ENCODE measurements at places on chromosomes 6 and 20.

- DNase-seq = no peak
Measured at GRCh38 chr6:3159805-3160781, 2.7 kb upstream of the TUBB2A start.

GRCh38 chr6:138563650-138564049 lies 64.4 kb upstream of the NHSL1 start:
- DNase-seq = no peak

GRCh38 chr20:2207770-2208097 lies 88.1 kb upstream of the TGM3 start:
- no peak for DNase-seq

DNA sequence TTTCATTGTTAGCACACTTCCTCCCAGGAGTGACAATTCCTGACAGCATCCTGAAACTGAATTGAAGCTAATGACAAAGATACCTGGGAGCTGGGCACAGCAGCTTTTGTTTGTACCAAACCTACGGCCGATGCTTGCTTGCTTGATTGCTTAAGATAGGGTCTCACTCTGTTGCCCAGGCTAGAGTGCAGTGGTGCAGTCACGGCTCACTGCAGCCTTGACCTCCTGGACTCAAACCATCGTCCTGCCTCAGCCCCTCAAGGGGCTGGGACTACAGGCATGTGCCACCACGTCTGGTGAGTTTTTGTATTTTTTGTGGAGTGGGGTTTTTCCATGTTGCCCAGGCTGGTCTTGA lies 84.7 kb upstream of the SCP2D1 start:
- no peak for DNase-seq

GRCh38 chr20:3857405-3857804 lies 10.8 kb downstream of the MAVS start:
- DNase-seq = no peak

DNA sequence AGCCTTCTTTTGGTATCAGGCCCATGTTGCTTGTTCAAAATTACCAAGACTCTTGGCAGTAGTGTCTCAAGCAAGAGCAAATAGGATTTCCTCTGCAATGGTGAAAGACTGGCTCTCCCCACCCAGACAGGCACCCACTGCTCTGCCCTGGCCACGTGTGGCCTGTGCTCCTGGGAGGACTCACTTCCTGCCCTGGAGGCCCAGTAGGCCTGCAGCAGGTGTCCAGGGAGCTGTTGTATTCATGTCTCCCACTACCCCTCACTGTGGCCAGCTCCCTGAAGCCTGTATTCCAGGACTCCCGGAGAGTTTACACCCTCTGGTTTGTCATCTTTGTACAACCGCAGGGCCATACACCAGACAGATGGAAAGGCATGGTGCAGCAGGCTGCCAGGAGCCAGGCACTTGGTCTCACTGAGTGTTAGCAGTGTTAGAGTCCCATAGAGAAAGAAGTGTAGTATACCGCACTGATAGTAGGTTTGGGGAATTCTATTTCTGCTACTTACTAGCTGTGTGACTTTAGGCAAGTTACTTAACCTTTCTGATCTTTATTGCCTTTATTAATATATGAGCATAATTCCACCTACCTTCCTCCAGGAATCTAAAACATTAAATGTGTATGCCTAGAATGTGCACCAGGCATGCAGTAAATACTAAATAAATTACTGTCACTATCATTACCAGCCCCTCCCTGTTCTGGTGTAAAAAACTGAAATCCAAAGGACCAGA lies 159.7 kb downstream of the TMEM242 start:
- no peak for DNase-seq

GRCh38 chr20:33280000-33280680 lies 2.9 kb upstream of the BPIFB1 start:
- DNase-seq = no peak

- no peak for DNase-seq
Measured at GRCh38 chr6:112383191-112383590, 36.1 kb downstream of the RFPL4B start.

GRCh38 chr6:132400883-132401617 lies at the start of gene MOXD1:
Gene MOXD1 (minus strand): TSS chr6:132401475. CDS start chr6:132401426, 49 bp downstream.
- peak; percentile 90 for DNase-seq

DNA sequence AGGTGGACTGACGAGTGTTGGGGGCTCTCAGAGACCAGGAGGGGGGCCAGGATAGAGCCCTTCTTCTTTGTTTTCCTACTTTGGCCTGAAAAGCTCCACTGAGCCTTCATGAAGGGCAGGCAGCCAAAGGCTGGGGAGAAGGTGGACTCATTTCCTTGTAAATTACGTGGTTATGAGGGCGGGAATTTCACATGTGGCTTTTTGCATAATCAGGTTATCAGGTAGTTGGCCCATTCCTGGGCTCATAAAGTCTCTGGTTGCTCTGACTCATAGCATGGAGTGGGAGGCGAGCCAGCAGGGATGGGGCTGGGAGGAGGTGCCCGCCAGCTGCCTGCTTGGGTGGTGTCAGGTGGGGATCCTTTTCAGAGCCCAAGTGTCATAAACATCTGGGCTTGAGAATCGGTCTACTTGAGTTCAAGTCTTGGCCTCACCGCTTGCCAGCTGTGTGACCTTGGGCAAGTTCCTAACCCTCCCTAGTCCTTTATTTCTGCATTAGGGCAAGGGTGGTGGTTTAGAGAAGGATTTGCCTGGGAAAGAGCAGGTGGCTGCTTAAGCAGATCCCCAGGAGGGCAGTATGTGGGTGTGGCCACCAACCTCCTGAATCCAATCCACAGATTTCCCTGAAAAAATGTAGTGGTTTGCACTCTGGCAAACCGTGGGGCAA lies 26.5 kb upstream of the RNF24 start:
- DNase-seq = peak; percentile 89

GRCh38 chr6:27091661-27092315 lies 155.7 kb upstream of the PRSS16 start:
- peak; percentile 92 for DNase-seq

DNA sequence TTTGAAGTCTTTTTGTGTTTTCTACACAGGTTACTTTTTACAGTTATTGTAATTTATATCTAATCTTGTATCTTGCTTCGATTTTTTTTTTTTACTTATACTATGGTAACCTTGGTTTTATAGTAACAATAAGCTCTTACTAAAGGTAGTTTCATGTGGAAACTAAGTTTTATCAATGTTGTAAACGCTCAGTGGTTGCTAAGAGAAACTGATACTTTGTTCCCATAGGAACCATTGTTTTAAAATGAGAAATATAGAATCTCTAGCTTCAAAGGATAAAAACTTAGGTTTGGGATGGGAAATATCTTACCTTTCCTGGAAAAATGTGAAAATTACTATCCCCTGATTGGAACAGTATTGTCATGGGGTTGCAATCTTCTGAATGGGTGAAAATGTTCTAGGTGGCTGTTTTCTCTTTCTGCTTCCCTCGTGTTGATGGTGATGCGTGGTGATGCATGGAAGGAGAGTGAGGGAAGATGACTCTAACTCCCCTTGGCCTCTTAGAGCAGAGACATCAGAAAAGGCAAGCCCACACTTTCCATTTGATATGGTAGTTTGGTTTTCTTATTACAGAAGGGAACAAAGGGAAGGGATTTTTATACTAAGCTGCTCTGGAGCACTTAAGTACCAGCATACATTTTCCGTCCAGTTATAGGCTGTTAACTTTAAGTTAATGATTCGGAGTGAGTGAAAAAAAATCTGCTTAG lies 23.5 kb upstream of the BACH2 start:
- DNase-seq = no peak

- DNase-seq = no peak
Measured at GRCh38 chr6:106767271-106767670, 137.9 kb downstream of the QRSL1 start.

- peak; percentile 62 for DNase-seq
Measured at GRCh38 chr6:16751251-16751946, 9.9 kb downstream of the ATXN1 start.

- no peak for DNase-seq
Measured at GRCh38 chr20:23453549-23454543, 1.2 kb upstream of the CST11 start.

DNA sequence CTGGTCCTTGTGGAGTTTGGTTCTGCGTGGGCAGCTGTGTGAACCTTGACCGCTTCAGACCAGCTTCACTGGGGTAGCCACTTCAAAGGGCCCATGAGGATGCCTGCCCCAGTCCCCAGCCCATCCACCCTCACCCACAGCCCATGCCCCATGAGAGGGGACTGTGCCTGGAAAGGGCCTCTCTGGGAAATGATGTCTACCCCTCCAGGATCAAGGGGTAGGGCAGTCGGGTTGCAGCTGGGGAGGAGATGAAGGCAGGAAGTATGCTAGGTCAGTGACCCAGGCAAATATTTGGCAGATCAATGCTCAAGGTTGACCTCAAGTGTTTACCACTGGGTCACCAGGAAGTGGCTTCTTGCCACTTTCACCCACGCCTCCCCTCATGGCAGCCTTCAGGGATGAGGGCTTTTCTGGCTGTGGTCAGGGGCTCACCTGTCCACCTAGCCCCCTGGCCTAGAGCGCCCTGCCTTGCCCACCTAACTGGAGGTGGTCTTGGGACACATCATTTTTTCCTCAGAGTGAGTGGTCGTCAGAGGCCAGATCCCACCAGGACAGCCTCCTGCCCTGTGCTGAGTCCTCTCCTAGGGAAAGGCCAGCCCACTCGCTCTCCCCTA lies 109.5 kb downstream of the SNX5 start:
- no peak for DNase-seq

DNA sequence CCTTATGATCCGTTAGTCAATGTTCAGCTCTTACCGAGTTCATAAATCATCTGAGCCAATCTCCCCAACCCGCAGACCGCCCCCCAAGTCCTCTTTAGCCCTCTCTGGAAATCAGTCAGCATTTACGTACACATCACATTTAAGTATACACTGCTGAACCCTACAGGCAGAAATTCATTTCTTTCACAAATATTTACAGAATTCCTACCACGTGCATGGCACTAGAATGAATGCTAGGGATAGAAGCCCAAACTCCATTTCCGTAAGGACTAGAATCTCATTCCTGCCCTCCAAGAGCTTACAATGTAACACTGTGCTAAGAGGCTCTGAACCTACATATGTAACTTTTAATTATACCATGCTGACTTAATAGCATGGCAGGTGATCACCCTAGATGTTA lies 1.8 kb downstream of the OSER1 start:
- DNase-seq = peak; percentile 61

DNA sequence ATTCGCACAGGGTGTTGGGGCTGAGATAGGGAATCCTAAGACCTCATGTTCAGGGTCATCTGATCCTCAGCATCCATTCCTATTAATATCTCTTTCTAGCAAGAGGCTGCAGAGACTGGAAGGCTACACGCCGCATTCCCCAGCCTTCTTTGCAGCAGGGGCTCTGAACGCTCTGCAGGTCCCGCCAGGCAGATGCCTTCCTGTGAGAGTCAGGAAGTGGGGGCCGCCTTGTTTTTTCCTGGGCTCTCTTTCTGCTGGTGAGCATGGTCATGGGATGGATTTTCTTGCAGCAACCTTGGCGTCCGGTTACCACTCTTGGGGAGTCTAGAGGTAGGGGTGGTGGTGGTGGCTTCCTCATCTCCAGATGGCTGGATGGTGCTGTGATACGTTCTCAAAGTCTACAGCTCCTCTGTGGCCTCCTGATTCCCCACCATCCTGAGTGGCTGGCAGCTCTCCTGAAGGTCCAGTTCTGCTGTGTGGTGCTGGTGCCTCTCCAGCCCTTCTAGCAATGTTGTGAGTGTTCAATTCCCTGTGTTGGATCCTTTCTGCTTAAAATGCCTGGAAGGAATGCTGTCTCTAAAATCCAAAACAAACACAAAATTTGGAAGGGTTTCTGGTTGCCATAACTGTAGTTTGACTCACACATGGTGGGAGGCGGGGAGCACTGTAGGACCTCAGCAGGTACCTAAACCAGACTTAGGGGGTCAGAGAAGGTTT lies 111.9 kb downstream of the CEBPB start:
- peak; percentile 77 for DNase-seq

DNA sequence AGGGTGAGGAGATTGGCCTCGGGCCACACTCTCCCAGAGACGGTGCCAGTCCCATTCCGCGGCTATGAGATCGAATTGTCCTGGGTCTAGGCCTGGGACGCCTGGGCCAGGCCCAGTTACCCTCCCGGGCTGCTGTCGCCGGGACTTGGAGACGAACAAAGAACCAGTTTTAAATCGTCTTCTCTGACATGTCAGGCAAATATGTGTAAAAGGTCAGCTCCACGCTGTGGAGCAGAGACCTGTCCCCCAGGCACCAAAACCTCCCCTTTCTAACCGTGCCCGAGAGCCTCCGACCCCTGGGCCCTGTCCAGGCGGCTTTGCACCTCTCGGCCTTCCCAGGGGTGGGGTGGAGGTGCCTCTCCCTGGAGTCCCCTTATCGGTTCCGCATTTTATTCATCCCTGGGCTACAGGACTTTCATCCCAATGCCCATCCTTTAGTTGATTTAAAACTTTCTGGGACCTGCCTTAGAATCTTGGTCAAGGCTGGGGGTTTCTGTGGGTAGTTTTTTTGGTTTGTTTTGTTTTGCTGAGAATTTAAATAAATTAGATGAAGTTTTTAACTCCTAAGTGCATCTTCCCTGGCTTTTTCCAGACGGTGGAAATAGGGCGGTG lies 5.8 kb upstream of the TFAP2A start:
- DNase-seq = no peak

GRCh38 chr6:31510007-31510406 lies 12.1 kb downstream of the MICB start:
- no peak for DNase-seq

GRCh38 chr6:135008072-135008940 lies 46.3 kb downstream of the HBS1L start:
- DNase-seq = no peak

- no peak for DNase-seq
Measured at GRCh38 chr6:157496534-157497095, 115.6 kb downstream of the ZDHHC14 start.

GRCh38 chr6:6315660-6316059 lies 4.8 kb downstream of the F13A1 start:
- DNase-seq = peak; percentile 58

DNA sequence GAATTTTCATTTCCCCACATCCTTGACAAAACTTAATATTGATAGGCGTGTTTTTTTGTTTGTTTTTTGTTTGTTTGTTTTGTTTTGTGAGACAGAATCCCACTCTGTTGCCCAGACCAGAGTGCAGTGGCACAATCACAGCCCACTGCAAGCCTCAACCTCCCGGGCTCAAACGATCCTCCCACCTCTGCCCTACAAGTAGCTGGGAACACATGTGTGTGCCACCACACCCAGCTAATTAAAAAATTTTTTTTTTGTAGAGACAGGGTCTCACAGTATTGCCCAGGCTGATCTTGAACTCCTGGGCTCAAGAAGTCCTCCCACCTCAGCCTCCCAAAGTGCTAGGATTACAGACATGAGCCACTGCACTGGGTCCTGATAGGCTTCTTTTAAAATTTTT lies 9.2 kb downstream of the CEP57L1 start:
- no peak for DNase-seq

DNA sequence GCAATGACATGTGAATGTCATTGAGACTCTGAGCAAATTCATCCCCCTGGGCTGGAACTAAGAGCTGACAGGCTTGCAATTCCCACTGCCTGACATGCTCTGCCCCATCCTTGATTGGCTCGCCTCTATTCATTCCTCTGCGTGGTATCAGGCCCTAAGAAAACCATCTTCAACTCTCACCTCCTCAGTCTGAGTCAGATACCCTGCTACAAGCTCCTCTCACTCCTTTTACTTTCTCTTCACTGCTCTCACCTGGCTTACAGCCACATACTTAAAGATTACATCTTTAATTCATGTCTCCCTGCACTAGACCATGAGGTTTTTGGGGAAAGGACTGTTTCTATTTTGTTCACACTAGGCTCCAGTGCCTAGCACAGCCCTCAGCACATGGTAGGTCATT lies 131.6 kb downstream of the KIF6 start:
- no peak for DNase-seq

Measured in GM23248 (cell line).